ENCODE measurements at places on chromosomes 4 and X.

DNA sequence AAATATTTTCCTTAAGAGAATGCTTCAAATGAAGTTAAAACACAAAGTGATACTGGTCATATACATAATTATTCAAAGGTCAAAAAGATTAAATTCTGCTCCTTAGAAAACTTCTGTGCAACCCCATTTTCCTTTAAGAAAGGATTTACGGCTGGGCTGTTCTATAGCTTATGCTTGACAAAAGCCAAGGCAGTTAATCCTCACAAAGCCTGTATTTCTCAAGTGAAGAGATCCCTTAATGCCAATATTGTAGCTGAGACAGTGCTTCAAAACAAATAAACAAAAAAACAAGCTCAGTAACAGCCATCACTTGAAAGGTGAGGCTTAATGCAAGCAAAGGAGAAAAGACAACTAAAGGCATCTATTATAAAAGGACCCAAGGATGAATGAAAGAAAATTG lies 42.5 kb downstream of the BTC start:
- no peak for DNase-seq

DNA sequence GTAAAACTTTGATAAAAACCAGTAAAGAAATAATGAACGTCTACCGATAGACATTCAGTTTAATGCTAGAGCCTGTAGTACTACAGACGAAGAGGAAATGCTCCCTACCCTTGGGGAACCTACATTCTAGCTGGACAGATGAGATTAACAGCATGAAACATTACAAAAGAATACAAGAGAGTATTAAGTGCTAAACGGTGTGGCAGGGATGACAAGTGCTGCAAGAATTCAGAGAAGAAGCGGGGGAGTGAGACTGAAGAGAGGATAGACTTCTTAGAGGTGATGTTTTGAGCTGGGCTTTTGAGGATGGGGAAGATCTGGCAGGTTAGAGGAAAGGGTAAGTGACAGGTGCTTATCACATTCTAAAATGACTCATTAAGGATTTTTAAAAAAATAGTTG lies 52.6 kb upstream of the ESX1 start:
- no peak for DNase-seq

DNA sequence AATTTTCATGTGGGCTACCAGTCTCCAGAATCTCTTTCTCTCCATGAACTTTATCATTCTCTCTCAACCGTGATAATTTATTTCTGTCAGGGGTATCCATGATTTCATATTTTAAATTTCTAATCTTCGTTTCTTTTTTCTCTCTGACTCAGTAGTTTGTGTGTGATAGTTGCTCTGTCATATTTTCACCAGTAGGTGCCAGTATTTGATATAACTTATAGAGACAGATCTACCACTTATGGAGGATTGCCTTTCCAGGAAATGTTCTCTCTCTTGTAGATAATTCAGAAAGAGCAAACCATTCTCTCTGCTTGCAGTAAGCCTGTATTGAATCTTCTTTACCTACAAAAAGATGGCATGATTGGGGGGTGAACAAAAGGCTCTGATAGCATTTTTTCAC lies 79.3 kb upstream of the DYNLT3 start:
- DNase-seq: no peak

DNA sequence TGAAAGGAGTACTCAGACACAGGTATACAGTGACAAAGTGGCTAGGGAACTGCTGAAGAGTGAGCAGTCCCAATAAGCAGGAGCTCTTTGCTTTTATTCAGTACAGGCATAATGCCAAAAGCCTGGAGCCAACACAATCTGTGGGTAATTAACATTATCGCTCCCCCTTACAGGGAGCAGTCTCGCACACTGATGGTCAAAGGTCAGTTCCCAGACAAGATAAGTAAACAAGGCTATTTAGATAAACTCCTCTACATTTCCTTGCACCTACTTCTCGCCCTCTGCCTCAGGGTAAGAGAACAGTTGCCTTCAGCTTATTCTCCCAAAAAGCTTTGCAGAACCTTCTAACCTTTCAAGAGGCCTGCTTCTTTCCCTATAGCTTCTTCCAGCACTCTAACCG lies 73.9 kb upstream of the TAF9B start:
- no peak for DNase-seq

DNA sequence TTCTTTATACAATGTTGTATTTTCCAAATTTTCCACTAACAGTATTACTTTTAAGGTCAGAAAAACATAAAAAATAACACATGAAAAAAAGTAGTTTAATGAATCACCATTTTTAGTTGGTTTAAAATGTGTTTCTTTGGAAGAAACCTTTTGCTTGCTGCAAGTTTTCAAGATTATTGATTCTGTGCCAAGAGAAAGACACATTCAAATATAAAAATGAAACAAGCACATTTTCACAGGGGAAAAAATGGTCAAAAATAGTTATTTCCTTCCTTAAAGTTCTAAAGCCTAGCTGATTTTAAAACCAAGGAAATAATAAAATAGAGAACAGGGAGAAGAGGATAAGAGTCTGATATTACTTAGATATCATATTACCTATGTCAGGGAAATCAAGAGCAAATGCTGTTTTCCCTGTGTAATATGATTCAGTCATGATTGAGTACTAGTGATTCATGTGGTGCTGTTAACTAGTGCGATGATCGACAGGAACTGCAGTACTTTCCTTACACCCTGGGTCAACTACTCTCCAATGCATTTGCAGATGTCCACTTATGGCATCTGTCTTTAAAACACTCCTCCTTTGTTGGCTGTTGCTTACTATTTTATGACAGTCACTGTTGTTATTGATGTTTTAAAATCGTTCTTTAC lies 103.8 kb downstream of the CAMK2D start:
- DNase-seq: no peak

GRCh38 chr4:95080969-95081368 lies 323.2 kb downstream of the BMPR1B start:
- DNase-seq: no peak

DNA sequence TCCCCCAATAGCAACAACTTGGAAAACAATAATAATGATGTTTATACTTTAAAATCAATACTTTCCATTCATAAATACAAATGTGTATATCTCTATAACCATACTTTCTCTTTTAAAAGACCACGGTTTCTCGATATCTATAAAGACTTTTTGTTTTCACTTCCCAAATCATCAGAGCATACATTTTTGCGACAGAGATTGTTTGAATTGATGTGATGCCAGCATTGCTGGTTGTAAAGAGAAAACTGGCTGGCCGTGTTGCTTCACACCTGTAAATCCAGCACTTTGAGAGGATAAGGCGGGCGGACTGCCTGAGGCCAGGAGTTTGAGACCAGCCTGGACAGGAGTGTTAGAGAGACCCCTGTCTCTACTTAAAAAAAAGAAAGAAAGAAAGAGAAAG lies 77.6 kb upstream of the ZNF518B start:
- peak; percentile 79 for DNase-seq

GRCh38 chrX:110407910-110408545 lies 49.4 kb downstream of the RTL9 start:
- DNase-seq: peak; percentile 84

GRCh38 chr4:5804656-5805055 lies 88.2 kb downstream of the CRMP1 start:
- no peak for DNase-seq

- no peak for DNase-seq
These were observed 36.0 kb downstream of the TMPRSS11A start for GRCh38 chr4:67927251-67927650.

DNA sequence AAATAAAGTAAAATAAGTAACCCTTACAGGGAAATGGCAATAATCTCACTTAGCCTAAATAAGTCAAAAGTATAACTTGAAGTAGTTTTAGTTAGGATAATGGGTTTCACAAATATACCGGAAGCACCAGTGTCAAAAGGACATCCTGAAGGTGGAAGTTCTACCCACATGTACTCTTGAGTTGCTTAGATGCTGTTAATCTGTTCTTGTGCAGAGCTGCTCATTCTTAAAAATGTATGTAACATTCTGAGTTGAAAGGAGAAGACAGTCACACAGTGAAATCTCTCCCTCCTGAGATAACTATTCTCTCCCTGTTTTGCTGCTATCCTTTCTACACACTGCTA lies 11.2 kb upstream of the CCNG2 start:
- DNase-seq: no peak

- no peak for DNase-seq
These were observed 38.0 kb upstream of the IL21 start for GRCh38 chr4:122658818-122659295.

Data from trophoblast cell (in vitro differentiated cells and primary cell).